ENCODE measurements at places on chromosomes 2 and 18.

GRCh38 chr2:179422037-179422643 lies 157.5 kb upstream of the SESTD1 start:
- peak; percentile 59 for DNase-seq

- no peak for DNase-seq
Measured at GRCh38 chr2:54559593-54560145, 103.5 kb downstream of the SPTBN1 start.

GRCh38 chr2:188787021-188787657 lies 187.0 kb upstream of the COL3A1 start:
- no peak for DNase-seq

- no peak for DNase-seq
Measured at GRCh38 chr2:170247882-170248393, 70.0 kb downstream of the MYO3B start.
